Left ventricle myocardium inferior (tissue), 1 donor: ENCODE measurements at places on chromosomes 11 and 22. TPM values are rescaled to one million over a fixed set of nuclear protein-coding genes. Genes with fewer than 3 reads are reported as not detected.

CCDC116 gene
- total RNA-seq, result 0.11 TPM

OR51B6 gene
- not detected for total RNA-seq

IGSF22 gene
- total RNA-seq, result 0.49 TPM

C22orf31 gene
- total RNA-seq, result 0.30 TPM

DNA sequence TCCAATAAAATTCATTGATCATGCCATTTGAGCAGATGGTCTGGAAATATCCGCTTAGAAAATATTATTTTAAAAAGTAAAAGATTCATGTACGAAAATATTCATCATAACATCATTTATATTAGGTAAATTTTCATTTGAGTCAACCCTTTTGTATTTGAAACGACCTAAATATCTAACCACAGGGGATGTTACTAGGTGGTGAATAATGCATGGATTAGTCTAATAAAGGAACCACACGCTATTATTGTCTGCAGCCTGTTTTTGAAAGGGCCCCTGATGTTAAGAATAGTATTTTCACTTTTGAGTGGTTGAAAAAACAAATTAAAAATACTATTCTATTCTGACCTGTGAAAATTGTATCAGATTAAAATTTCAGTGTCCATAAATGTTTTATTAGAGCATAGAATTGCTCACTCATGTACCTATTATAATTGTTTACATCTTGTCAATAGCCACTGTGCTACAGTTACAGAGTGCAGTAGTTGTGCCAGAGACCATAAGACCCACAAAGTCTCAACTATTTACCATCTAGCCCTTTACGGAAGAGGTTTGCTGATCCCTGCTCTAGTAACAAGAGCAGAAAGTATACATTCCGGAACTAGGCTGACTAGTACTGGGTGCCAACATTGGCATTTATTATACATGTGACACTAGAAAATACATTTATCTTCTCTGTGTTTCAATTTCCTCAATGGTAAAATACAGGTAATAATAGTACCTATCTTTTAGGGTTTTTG, 176.1 kb downstream of the LRRC4C start:
- no peak for DNase-seq

GRCh38 chr22:40020956-40021355, 26.2 kb downstream of the FAM83F start:
- DNase-seq, result no peak

GRCh38 chr22:38940811-38941384, 16.5 kb upstream of the APOBEC3A start:
- no peak for DNase-seq

- DNase-seq, result no peak
These were observed 243 bp upstream of the SYT9 start for GRCh38 chr11:7251487-7251835.

- DNase-seq, result no peak
These were observed 86.9 kb upstream of the FAT3 start for GRCh38 chr11:92137747-92138146.

DNA sequence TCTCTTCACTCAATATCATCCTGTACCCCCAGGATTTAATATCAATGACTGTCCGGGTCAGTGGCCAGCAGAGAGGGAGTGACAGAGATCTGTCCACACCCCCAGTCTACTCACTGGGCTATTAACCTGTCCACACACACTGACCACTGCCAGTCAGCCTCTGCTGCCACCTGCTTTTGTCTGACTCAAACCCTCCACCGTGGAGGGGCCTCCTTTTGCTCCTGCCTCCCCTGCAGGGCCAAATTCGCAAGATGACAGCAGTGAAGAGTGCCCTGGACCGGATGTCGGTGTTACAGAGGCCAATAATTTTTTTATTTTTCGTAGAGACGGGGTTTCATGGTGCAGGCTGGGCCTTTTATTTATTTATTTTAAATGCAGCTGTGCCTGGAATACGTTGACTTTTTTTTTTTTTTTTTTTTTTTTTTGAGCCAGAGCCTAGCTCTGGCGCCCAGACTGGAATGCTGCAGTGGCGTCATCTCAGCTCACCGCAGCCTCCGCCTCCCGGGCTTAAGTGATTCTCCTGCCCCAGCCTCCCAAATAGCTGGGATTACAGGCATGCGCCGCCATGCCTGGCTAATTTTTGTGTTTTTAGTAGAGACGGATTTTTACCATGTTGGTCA, 5.1 kb downstream of the PDXP start:
- no peak for DNase-seq

GRCh38 chr11:127649958-127650357, 649.4 kb upstream of the KIRREL3 start:
- DNase-seq, result no peak
